ENCODE measurements at places on chromosomes 11 and 22. TPM values are rescaled to one million over a fixed set of nuclear protein-coding genes. Genes with fewer than 3 reads are reported as not detected.

GRCh38 chr11:77568306-77568705 lies 21.4 kb upstream of the AQP11 start:
- no peak for DNase-seq

- no peak for DNase-seq
These were observed 41.9 kb downstream of the KCNJ1 start for GRCh38 chr11:128825050-128825784.

GRCh38 chr22:45738206-45738605 lies 66.6 kb downstream of the ATXN10 start:
- DNase-seq = no peak

GRCh38 chr11:6876914-6877313 lies 489 bp downstream of the OR10A4 start:
- DNase-seq = no peak

DNA sequence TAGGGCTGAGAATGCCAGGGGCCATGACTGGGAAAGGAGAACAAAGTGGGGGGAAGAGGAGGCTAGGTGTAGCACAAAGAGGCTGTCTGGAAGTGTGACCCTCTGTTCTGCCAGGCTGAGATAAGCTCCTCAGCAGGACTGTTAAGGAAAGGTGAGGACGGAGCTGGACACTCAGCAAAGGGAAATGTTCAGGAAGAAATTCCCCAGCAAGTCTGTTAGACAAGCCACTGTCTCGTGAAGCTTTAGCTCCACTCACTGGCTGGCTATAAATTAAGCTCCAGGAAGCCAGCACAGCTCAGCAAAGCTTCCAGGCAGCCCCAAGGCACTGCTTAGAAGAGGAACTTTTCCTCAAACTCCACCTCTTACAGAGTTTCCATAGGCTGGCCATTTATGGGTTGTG lies 181.2 kb upstream of the API5 start:
- peak; percentile 47 for DNase-seq

DNA sequence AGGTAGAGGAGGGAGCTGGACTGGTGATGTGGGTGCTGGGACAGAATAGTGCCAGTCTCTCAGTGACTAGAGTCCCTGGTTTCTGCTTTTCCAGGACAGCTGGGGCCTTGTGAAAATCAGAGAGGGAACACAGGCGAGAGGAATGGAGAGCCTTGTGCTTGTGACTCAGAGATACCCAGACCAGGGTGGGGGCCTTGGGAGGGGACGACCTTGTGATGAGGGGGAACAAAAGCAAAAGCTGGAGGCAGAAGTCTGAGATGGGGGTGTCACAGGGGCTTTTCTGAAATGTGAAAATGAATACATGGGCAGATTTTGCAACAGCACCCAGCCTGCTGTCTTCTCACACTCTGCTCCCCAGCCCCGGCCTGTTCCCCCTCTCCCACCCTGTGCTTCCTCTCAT lies 3.4 kb upstream of the NR1H3 start:
- DNase-seq = no peak

- DNase-seq = no peak
These were observed 12.5 kb downstream of the KMT5B start for GRCh38 chr11:68200639-68201038.

GRCh38 chr22:50673231-50674129 lies 857 bp downstream of the SHANK3 start:
- no peak for DNase-seq

DNA sequence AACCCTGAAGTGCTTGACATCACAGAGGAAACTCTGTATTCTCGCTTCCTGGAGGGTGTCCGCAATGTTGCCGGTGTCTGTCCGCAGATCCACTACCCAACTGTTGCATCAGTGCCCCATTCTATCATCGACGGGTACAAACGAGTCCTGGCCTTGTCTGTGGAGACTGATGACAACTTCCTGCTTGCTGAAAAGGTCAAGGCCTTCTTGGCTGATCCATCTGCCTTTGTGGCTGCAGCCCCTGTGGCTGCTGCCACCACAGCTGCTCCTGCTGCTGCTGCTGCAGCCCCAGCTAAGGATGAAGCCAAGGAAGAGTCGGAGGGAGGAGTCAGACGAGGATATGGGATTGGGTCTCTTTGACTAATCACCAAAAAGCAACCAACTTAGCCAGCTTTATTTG lies 42.9 kb upstream of the DAGLA start:
- DNase-seq = no peak

DNA sequence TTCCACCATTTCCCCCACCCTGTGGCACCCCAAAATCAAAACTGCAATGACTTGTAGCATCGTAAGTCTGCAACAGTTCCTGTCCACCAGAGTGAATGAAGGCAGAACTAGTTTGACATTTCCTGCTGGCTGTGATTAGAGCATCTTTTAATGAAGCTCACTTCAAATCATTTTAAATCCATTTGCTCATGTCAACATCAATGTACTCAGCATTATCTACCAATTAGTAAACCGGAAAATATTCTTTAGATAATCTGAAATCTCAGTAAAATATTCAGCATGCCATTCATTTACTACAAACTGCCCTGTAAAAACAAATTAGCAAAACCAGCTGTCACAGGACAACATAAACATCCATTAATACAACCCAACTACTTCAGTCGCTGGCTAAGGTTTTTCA lies 38.1 kb downstream of the CADM1 start:
- DNase-seq = no peak

Gene ISX
- not detected for total RNA-seq

Gene NPAS4
- total RNA-seq = not detected
